ENCODE measurements at places on chromosomes 1 and 21.

DNA sequence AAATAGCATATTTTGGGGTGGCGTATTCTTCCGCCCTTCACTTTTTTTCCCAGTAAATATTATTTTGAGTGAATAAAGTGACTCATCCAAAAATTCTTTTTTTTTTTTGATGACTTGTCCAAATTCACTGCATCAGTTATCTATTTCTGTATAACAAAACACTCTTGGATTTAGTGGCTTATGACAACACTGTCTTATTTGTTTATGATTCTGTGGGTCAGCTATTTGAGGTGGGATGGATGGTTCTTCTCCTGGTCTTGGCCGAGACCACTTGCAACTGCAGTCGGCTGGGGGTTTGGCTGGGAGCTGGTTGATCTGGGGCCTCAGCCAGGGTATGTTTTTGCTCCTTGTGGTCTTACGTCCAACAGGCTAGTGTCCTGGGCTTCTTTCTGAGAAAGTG, 39.9 kb upstream of the SRSF10 start:
- DNase-seq = no peak

DNA sequence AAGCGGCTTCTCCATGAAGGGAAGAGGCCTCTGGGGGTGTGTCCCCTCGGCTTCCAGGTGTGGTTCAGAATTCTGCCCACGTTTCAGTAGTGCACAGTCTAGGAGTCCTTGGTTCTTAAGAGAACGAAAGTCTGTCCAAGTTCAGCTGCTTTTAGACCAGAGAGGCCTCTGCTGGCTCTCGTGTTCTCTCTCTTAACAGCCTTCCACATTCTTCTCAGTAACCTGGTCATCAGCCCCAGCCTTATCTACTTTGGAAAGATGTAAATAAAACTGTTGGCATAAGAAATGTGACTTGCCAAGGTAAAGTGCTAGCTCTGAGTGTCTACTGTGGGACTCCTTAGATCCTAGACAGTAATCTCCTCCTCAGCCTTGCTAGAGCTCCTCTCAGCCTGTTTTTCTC, 15.3 kb upstream of the STUM start:
- DNase-seq = no peak

GRCh38 chr1:23514111-23514679, 16.8 kb downstream of the E2F2 start:
- no peak for DNase-seq

- no peak for DNase-seq
Observed at GRCh38 chr1:19182223-19182622, 27.8 kb downstream of the UBR4 start.

DNA sequence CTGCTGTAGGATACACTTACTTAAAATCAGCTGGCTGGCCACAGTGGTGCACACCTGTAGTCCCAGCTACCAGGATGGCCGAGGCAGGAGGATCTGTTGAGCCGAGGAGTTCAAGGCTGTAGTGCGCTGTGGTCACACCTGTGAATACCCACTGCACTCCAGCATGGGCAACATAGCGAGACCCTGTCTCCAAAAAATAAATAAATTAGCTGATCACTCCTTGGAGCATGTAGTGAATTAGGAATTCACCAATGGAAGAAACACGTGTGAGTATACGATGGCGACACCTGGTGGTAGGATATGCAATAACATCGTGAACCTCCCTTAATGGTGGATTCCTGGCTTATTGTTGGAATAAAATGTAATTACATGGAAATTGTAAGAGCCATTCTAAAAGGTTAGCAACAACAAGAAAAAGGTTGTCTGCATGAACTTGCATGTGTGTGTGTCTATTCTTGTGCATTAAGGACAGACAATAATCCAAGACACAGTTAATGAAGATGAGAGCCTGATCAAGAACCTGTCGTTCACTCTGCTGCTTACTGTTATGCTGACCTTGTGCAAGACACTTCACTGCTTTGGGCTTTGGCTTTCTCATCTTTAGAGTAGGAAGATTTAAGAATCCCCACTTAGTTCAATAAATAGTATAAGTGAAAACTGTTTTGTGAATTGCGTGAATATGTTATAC, 38.6 kb upstream of the COX20 start:
- peak; percentile 30 for DNase-seq

DNA sequence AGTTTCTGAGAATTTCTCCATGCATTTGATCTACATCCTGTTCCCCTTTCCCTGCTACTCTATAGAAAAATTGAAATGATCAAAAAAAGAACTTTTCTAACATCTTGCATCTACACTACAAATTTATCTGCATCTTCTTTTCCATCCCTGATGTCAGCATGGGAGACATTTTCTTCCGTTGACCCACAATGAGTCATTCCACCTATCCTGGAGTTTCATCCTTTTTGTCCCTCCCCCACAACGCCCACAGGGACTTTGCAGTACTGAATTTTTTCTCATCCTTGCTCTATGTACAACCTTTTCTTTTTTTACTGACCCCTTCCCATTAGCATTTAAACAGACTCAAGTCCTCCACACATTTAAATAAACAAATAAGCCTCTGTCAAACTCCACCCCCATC, 112.2 kb upstream of the MROH9 start:
- DNase-seq = no peak

GRCh38 chr1:11529763-11530730, 51.1 kb downstream of the DISP3 start:
- DNase-seq = no peak

GRCh38 chr1:173507847-173508209, 30.7 kb downstream of the PRDX6 start:
- no peak for DNase-seq

DNA sequence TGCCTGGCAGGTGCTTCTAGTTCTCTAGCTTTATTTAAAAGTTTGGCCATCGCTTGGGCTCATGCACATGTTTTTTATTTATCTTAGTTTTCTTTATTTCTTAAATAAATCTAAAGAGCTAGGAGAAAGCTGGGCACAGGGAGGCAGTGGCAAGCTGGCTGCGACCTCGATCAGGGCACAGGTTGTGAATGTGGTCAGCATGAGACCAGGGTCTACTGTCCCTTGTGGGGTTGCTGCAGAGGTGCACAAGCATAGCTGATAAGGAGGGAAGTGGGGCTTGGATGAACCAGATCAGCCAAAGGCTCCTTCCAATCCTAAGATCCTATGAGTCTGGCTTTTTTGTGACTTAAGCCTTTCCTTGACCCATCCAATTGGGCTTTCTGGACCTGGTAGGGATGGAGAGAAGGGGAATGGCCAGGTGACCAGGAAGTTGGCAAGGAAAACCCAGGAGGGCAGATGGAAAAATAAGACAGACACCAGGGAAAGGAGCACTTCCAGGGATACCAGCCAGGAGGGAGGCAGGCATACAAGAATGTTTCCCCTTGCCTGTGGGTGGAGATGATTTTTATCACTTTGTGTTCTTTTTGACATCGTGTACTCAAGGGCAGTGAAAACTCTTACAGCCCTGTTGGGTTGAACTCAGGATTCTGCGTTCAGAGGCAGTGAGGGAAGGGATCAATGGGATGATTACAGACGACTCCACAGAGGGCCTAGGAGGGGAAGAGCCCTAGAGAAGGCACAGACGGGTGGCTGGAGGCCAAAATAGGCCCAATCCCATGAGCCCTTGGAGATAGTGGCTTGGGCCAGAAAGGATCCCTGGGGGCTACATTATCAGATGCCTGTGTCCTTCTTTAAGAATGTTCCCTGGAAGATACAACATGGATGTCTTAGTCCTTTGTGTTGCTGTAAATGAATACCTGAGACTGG, 8.5 kb downstream of the CYP4B1 start:
- DNase-seq = no peak

- no peak for DNase-seq
Observed at GRCh38 chr1:143653429-143653802, 318.4 kb downstream of the FAM72C start.

GRCh38 chr1:210328032-210328745, 513 bp upstream of the HHAT start:
- no peak for DNase-seq

Measured in right lung (tissue), 10 donors.